ENCODE measurements at places on chromosomes 2 and 18. TPM values are rescaled to one million over a fixed set of nuclear protein-coding genes. Genes with fewer than 3 reads are reported as not detected.

GRCh38 chr2:241808051-241808720, 807 bp upstream of the NEU4 start:
- DNase-seq = no peak

Gene PPM1G
- 122 TPM for total RNA-seq

Gene NOP58
- 112 TPM for total RNA-seq

Gene ABCB11
- not detected for total RNA-seq

Gene CYP26B1
- total RNA-seq = 0.06 TPM

Gene C18orf54
- 11.7 TPM for total RNA-seq

DNA sequence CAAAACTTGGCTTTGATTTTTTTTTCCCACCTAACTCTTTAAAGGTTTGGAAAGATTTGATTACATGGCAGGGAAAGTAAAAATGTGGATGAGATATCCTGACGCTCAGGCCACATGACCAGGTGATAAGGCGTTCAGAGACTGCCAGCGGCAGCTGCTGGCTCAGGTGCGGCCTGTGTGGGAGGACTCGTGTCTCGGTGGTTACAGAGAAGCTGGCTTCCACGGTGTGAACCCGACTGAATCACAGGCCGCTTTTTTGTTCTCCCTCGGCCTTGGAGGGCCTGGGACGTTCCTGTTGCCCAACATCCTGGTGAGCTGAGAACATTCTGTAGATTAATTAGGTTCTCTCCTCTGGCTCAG, 124.2 kb upstream of the ZNF516 start:
- no peak for DNase-seq

- no peak for DNase-seq
Measured at GRCh38 chr18:8745355-8746014, 40.1 kb downstream of the MTCL1 start.

DNA sequence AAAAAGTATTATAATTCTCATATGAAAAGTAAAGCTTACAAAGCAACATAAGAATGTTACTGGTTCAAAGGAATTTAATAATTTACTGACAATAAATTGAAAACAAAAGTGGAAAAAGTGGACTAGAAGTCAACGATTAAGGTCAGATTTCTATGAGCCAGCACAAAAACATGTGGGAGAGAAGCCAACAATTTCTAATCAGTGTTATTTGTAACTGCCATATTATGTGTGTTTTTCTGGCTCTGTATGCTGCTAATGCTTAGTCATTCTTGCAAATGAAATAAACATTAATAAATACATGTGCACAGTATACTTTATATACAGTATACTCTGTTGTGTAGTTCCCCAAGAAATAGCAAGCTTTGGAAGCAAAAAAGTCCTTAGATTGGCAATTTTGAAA, 301.3 kb upstream of the RGPD4 start:
- no peak for DNase-seq

- DNase-seq = no peak
Measured at GRCh38 chr2:226020956-226021355, 621.4 kb downstream of the NYAP2 start.

GRCh38 chr2:239540174-239540573, 139.4 kb upstream of the HDAC4 start:
- DNase-seq = no peak

Gene SIGLEC15
- not detected for total RNA-seq

- DNase-seq = no peak
Measured at GRCh38 chr2:31319406-31320175, 85.6 kb downstream of the EHD3 start.

Gene MARCHF4
- not detected for total RNA-seq

Gene TMEM200C
- not detected for total RNA-seq

GRCh38 chr18:67145586-67146292, 370.8 kb downstream of the DSEL start:
- no peak for DNase-seq

DNA sequence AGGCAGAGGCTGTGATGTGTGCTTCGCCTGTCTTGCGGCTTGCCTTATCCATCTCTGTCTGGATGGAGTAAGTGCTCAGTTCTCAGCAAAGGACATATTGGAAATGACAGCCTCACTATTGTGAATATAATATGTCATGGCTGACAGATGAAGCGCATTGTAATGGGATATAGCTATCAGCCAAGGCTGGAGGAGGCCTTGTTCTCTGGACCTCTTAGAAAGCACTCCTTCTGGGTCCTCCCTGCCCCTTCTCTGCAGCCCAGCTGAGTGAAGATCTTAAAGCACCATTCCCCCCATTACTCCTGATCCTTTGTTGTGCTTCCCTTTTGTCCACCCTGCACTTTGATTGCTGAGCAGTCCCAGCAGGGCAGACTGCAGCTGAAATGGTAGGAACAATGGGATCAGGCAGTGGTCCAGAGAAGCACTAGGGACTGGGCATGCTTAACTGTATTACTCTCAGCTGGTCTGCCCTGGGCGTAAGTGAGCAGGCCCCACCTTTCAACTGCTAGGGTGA, 265.3 kb downstream of the SETBP1 start:
- no peak for DNase-seq

GRCh38 chr18:73079920-73080319, 212.1 kb upstream of the NETO1 start:
- DNase-seq = no peak

DNA sequence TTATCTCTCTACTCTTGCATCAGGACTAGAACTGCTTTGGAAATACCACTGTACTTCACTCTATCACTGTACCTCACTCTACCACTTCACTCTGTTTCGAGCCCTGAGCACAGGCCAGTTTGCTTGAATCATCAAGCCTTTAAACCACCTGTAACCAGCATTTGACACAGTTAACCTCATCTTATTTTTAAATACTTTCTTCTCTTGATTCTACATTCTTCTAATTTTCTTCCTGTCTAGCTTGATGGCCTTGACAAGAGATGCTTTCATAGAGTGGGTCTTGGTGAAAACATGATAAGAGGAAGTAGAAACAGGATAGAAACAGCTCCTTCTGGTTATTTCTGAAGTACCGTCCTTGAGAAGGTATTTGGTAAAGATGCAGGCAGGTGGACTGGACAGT, 78.1 kb downstream of the SPIRE1 start:
- DNase-seq = no peak

GRCh38 chr2:211867845-211868451, 670.7 kb downstream of the ERBB4 start:
- DNase-seq = no peak

Gene C2orf68
- total RNA-seq = 28.8 TPM

- DNase-seq = no peak
Measured at GRCh38 chr2:133525613-133526529, 42.4 kb downstream of the NCKAP5 start.

GRCh38 chr18:11004294-11004693, 145.1 kb downstream of the PIEZO2 start:
- DNase-seq = no peak

Gene BCL11A
- total RNA-seq = 0.25 TPM

DNA sequence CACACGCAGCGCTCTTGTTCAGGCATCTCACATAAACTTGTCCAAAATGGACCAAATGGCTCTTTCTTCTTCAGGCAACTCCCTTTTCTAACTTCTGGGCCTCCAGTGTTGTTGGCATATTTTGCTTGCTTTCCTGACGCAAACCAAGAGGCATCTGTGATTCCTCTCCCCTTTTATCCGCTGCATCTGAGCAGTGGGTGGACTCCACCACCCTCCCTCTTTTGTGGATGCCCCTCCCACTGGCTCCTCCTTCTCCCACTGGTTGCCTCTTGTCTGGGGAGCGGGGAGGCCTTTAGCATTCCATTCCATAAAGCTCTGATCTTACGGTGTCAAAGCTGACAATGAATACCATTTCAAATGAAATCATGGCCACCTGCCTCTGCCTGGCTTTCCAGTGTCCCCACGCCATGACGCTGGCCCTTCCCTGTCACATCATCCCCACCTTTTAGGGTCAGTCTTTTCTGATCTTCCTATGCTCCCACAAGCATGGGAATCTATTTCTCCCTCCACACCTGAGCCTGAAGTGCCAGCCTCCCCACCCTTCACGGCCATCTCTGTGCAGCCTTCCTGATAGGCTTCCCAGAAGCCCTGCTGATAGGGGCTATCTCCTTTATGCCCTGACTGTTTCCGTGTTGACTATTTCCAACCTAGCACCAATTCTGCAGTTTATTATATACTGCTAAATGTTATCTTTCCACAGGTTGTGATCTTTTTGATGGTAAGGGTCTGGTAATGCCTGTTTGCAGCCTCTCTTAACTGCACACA, 51.5 kb downstream of the RPL37A start:
- DNase-seq = no peak

Gene DSC2
- total RNA-seq = not detected

Gene GYPC
- 161 TPM for total RNA-seq

DNA sequence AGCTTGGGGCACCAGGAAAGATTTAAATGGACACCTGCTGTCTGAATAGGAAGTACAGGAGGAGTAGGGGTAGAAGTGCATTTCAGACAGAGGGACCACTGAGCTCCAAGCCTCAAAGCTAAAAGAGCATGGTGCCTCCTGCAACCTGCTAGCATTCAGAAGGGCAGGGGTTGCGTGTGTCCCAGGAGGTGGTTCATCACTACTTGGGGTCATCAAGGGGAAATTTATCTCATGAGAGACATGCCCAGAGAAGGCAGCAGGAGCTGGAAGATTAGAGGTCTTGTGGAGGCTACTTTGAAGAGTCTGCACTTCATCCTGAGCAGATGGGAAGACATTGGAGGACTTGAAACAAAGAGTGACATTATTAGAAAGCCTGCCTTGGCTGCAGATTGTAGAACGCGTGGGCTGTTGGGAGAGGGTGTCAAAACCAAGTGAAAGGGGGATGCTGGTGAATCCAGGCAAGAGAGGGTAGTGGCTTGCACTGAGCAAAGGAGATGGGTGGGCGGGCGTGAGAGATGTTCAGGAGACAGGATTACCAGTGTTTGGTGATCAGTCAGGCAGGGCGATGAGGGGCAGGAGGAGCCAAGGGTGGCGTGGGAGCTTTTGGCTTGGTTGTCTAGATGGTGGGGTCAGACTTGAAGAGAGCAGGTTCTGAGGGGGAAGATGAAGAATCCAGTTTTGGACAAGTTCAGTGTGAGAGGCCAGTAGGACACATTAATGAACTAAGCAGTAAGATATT, 154.0 kb downstream of the DYSF start:
- no peak for DNase-seq

Gene M1AP
- total RNA-seq = not detected

GRCh38 chr2:109719871-109720270, 74.2 kb upstream of the RGPD5 start:
- no peak for DNase-seq

GRCh38 chr2:211941216-211941747, 597.3 kb downstream of the ERBB4 start:
- DNase-seq = no peak

DNA sequence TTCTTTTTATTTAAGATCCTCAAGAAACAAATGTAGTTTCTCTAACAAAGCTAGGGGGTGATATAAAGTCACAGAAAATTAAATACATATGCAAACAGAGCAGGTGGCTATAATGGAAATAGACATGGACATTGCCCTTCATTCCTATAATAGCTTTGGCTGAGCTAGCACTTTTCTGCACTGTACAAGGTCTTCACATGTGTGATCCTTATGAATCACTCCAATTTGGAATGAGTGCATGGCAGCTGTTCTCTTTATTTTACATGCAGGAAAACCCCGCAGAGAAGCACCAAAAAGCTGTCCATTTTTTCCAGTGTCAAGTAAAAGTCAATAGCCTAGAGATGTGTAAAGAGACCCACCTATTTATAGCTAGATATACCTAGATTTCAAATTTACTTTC, 747.4 kb upstream of the SLC8A1 start:
- no peak for DNase-seq

GRCh38 chr2:208112969-208113368, 11.4 kb downstream of the CRYGD start:
- no peak for DNase-seq

- no peak for DNase-seq
Measured at GRCh38 chr18:10228326-10228725, 226.1 kb upstream of the APCDD1 start.

Gene ITPRIPL1
- 28.2 TPM for total RNA-seq

GRCh38 chr18:74722237-74722636, 124.6 kb downstream of the ZNF407 start:
- DNase-seq = no peak

Gene SERPINB11
- total RNA-seq = not detected

Gene GLI2
- total RNA-seq = not detected

Gene MYO5B
- total RNA-seq = 0.41 TPM

GRCh38 chr2:205495819-205496218, 186.5 kb upstream of the NRP2 start:
- no peak for DNase-seq

DNA sequence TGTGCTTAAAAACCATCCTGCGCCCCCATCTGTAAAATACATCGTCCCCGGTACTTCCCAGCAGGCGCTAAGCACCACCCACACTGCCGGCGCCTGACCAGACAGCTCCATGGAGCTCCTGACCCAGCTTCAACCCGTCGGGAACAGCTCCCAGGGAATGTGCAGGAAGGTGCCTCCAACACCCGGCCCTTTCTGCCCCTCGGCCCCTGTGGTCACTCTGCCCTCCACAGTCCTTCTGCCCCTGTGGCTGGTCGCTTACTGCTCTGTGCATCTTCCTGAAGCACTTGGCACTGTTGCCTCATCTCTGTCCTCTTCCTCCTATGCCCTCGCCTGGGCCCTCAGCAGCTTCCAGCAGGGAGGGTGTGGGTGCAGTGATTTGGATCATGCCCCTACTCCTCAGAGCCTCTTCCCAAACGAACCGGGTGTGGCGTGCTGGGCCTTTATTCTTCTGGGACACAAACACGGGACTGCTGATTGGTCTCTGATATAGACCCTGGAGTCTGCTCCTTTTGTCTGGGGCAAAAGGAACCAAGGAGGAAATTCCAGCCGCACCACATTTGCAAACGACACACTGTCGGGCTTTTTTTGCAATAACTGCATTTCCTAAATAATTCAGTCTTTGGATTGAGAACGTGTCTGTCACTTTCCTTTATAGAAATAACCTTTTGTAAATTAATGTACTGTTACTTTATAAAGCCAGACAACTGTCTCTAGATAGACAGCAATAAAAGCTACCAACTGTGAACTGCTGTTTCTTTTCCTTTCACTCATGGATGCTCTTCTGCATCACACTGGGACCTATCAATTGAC, 65.9 kb downstream of the ADI1 start:
- DNase-seq = no peak

- no peak for DNase-seq
Measured at GRCh38 chr2:1309507-1309906, 103.8 kb upstream of the TPO start.

GRCh38 chr2:130303169-130303568, 39.5 kb upstream of the IMP4 start:
- no peak for DNase-seq
